Stimulated activated CD4-positive, alpha-beta T cell treated with anti-CD3 and anti-CD28 coated beads, Interleukin-1b, Interleukin-23, amount 100 ng/mL, for 24 hours (primary cell): ENCODE measurements at places on chromosomes 7 and 10.

- no peak for DNase-seq
Measured at GRCh38 chr7:50867034-50867356, 84.3 kb upstream of the GRB10 start.

DNA sequence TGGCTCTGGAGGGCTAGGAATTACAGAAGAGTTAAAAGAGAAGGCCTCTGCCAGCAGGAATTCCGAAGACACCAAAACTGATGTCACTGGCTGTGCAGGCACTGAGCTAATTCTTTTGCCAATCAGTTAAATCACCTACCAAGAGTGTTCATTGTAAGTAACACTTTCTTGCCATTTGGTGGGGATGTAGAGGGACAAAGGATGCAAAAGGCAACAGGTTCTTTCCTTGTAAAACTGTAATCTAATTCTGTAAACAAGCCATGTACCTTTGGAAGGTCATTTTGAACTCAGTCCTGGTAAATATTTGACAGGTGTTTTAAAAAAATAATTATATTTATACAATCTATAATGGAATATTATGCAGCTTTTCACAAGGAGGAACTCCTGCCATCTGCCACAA, 438.4 kb downstream of the AUTS2 start:
- no peak for DNase-seq

DNA sequence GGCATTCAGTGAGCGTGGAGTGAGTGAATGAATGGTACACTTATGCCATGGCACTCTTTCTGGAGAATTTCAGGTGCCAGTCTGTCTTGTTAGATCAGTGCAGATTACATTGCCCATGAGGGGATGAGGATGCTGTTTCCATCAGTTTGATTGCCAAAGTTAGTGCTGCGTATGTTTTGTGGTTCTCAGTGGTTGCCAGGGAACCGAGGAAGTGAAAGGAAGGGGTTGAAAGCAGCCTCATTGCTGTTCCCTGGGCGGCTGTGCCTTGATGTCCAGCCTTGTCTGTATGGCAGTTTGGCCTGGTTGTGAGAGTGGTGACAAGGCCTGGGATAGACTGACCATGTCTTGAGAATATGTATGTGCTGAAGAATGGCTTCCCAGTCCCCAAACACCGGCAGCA, 30.2 kb downstream of the WBP1L start:
- DNase-seq: no peak

DNA sequence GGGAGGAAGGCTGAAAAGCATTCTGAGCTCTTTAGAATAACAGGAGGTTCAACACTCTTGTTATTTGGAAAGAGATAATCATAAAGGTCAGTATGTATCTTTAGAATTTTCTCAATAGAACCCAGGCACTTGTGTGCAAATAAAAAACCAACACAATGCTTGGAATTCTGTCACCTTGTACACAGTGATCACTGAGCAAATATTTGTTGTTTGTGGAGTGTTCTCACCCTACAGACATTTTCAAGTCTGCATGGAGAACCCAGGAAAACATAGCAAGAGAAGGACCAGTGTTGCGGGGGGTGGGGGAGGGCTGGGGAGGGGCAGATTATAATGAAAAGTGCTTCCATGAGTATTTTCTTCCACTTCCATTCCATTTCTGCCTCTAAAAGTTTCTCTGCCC, 87.4 kb downstream of the FAM107B start:
- DNase-seq: no peak
